ENCODE measurements at places on chromosomes 5 and 9.

DNA sequence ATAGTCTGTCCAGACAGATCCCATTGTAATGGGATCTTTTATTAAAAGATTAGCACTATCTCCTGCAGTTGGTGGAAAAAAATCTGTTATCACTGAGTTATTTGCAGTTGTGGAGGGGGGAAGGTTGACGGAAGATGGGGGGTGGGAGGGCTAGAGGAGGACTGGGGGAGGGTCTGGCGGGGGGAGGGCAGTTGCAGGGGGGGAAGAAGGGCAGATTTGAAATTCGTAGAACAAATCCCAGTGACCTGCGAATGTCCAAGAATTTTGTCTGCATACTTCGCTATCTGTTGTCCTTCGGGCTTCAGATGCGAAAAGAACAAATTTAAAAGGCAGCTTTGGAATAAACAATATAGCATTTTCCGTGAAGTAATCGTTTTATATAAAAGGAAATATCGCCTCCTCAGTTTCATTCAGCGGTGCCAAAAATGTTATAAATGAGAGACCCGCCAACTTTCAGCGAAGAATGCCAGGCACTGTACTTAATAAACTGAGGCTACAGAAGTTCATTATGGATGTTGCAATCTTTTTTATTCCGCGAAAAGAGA lies 1.3 kb upstream of the FST start:
- no peak for DNase-seq

GRCh38 chr5:107563959-107564544 lies 106.7 kb downstream of the EFNA5 start:
- DNase-seq: no peak

GRCh38 chr5:16934123-16934522 lies 2.0 kb downstream of the MYO10 start:
- DNase-seq: no peak

DNA sequence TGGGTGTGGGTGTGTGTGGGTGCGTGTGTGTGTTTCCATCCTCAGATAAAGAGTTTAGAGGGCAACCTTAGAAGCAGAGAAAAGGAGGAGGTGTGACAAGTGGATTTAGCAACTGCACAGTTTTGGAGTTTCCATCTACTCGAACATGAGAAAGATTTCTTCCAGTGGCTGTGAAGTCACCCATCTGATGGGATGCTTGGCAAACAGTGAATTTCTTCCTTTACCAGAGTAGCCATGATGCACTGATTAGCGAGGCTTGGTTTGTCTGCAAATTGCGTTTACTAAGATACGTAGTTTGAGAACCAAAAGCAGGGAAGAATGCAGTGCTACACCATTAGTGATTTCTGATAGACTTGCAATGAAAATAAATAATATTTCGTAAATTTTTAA lies 791 bp upstream of the STARD4 start:
- DNase-seq: peak; percentile 71

DNA sequence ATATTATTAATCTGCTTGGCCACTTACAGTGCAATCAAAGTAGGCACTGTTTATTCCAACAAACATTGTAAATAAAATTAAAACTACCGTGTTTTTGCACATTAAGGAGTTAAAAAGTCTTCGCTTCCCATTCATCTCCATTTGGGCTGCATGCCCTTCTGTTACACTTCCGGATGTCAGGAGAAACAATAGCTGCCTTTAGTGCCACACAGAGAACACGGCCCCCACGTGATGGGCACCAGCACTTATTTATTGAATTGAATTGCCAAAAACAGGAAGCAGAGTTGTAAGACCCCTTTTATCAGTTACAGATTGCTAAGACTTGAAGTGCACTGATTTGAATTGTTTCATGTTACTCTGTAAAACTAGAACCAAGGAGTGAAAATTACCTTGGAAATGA lies 80.4 kb downstream of the LHFPL2 start:
- no peak for DNase-seq

DNA sequence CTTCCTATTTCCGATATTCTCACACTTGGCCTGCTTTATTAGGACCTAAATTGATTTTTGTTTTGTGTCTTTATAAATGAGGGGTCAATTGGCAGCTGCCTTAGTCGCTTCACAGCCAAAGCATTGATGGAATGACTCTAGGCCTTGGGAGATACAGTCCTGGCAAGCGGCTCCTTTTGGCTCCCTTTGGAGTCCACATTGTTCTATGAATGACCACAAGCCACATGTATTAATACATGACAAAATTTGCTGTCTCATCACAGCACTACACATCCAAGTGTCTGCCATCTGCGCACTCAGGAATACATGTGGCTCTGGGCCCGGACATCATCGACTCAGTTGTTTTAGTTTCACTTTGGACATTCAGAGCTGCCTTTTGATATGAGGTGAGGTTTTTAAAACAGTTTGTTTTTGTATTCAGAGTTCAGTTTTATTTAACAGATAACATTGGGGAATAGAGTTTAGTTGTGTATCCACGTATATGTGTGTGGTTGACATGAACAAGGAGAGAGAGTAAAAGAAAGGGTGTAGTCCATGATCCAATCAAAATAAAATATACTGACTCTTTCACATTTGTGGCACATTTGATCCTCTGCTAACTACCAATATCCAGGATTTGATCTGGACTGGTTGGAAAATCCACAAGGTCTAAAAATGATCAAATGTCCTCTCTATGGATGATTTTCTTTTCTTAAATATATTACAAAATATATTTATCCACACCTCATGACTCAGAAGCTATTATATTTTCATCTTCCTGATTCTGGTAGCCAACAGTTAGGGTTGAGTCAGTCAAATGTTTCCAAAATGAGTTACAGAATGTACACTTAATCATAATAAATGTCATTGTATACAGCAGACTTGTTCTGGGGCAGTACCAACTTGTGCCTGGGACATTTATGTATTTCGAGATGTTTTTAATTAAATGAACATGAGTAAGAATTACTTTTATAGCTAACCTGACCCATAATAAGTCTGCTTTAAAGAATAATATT lies 114.0 kb upstream of the MTAP start:
- DNase-seq: no peak

DNA sequence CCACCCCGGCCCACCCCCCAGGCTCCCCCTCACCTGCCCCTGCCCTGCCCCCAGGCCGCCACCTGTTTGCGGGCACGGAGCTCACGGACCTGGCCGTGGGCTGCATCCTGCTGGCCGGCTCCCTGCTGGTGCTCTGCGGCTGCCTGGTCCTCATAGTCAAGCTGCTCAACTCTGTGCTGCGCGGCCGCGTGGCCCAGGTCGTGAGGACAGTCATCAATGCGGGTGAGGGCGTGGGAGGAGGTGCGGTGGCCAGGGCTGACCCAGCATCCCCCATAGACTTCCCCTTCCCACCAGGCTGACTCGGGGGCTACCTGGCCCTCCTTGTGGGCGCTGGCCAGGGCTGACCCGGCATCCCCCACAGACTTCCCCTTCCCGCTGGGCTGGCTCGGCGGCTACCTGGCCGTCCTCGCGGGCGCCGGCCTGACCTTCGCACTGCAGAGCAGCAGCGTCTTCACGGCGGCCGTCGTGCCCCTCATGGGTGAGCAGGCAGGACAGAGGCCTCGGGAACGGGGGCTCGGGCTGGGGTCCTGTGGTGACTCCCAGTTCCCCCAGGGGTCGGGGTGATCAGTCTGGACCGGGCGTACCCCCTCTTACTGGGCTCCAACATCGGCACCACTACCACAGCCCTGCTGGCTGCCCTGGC lies 3.5 kb downstream of the SLC34A3 start:
- DNase-seq: no peak

GRCh38 chr5:169494941-169495548 lies 88.5 kb upstream of the SPDL1 start:
- no peak for DNase-seq

DNA sequence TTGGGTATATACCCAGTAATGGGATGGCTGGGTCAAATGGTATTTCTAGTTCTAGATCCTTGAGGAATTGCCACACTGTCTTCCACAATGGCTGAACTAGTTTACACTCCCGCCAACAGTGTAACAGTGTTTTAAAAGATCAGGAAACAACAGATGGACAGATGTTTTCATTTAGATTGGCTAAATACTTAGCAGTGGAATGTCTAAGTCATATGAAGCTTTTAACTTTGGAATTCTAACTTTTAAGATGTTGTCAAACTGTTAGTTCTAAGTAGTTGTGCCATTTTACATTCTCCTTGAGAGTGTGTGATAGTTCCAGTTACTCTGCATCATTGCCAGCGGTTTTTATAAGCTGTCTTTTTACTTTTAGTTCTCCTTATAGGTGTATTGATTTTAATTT lies 688.8 kb downstream of the SEMA5A start:
- no peak for DNase-seq

- no peak for DNase-seq
Observed at GRCh38 chr9:130290291-130291181, 25.0 kb downstream of the HMCN2 start.

DNA sequence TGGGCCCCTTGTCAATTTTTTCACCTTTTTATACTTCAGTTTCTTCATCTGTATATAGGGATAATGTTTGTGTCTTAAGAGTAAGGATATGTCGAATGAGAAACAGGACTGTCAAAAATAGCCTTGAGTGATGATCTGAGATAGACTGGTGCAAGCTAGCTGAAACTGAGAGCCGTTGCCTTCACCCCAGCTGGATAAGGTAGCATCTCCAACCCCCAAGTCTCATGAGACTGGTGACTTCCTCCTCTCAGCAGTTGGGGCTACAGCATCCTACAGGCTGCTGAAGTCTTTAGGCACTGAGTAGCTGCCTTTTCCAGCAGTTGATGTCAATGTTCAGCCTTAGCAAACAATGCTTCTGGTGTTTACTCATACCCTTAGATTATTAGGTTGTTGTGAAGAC lies 330.2 kb downstream of the OSTF1 start:
- DNase-seq: no peak
